ENCODE measurements at places on chromosomes 6 and 20. TPM values are rescaled to one million over a fixed set of nuclear protein-coding genes. Genes with fewer than 3 reads are reported as not detected.

DNA sequence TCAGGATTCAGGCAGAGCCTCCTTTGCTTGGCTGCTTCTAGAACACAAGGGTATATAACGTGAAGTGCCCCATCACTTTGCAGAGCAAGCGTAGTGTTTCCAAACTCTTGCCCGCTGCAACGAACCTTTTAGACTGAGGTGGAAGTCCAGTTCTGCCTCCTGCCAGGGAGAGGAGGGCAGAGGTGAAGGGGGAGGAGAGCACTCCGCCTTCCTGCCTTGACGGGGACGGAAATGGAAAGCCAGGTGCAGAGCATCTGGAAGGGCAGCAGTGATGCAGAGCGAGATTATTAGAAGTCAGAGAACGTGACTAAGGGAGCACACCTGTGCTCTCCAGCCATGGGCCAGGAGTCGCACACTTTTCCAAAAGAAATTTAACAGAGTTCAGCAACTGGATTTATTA lies 63.4 kb downstream of the RREB1 start:
- DNase-seq = no peak

The TOX2 gene
- total RNA-seq = 0.33 TPM

DNA sequence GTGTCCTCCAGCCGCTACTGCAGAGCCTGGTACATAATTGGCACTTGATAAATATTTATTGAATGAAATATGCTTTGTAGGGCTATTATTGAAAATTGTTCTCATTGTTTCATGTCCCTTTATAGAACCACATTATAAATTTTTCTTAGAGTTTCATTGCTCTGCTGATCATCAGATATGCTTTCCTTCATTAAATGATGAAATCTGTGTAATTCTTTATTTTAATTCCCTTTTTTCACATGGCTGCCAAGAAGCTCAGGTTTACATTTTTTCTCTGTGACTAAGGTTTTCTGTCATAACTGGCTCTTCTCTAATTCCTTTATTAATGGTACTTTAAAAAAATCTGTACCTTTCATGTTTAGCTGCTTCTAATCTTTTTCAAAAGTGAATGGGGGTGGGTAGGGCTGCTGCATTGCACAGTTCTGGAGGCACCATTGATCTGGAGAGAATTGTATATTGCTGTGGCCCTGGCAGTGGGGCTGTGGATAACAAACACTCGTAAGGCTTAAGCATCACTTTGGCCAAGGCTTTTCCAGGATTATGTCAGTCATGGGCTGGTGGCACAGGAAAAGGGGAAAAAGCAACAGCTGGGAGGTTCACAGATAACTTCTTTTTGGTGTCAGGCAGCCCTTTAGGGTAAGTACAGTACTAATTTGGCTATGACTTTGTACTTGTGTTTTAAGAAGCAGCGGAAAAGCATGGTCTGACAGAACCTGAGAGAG lies 43.8 kb downstream of the ARFGEF2 start:
- DNase-seq = no peak

DNA sequence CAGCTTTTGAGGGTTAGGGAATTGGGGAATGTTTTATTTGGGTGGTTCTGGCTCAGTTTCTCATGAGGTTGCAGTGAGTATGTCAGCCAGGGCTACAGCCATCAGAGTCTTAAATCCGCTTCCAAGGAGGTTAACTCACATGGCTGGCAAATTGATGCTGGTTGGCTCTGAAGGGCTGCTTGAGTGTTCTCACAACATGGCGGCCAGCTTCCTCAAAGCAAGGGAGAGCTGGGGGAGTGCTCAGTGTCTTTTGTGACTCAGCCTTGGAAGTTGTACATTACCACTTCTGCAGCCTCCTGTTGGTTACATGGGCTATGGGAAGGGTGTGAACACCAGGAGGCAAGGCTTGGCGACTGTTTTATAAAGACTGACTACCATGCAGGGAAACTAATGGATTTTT lies 17.8 kb upstream of the PPP1R3G start:
- no peak for DNase-seq

DNA sequence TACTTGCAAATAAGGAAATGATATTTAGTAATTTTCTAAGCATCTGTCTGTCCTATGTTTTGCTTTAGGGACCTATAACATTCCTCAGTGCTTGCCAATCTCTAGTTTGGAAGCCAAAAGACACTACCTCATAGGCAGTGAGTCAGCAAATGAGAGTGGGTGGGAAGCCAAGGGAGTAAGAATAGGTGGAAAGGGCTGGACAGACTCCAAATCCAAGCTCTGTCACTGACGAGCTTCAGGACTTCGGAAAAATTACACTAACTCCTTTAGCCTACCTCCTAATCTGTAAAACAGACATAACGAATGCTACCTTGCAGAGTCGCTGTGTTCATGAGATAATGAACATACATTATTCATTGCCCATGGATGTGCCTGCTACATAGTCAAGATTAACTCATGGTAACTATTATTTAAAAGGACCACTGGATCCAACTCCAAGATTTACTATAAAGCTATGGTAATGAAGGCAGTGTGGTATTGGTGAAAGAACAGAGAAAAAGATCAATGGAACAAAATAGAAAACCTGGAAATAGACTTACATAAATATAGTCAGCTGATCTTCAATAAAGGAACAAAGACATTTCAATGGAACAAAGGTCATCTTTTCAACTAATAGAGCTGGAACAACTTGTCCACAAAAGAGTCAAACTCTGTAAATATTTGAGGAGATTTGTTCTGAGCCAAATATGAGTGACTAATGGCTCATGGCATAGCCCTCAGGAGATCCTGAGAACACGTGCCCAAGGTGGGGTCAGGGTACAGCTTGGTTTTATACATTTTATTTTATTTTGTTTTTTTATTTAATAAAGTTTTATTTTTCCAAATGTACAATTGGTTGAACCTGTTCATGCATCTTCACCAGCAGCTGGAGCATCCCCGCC lies 64.1 kb downstream of the FAM50B start:
- no peak for DNase-seq

- DNase-seq = no peak
These were observed 100.5 kb downstream of the KIF13A start for GRCh38 chr6:17886891-17887290.

The C20orf96 gene
- 2.2 TPM for total RNA-seq

DNA sequence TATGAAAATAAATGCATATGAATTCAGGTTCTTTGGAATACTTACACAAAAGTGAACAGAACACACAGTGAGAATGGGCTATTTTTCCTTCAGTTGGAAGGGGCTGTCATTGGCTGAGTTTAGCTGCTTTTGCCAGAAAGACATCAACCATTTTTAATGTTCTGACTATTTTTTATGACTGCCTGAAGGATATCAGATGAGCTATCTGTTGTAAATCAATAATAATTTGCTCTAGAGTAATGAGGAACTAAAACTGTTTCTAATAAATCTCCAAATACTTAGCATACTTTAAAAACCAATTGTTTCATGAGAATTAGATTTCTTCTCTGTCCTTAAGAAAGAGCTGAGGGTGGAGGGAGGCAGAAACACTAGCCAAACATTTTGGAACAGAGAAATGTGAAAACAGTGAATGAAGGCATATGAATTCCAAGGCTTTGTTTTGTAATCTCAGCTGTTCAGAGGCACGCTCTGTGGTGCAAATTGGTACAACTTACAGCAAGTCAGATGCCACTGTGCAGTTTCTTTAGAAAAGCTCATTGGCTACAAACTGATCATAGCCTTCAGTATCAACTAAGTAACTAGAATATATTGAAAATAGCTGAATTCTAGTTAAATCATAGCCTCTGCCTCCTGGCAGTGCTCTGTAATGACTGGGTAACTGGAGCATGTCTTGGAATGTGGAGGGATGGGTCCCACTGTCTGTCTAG lies 228.9 kb upstream of the JAG1 start:
- DNase-seq = no peak

- no peak for DNase-seq
These were observed 3.5 kb downstream of the TENT5A start for GRCh38 chr6:81748994-81749393.

DNA sequence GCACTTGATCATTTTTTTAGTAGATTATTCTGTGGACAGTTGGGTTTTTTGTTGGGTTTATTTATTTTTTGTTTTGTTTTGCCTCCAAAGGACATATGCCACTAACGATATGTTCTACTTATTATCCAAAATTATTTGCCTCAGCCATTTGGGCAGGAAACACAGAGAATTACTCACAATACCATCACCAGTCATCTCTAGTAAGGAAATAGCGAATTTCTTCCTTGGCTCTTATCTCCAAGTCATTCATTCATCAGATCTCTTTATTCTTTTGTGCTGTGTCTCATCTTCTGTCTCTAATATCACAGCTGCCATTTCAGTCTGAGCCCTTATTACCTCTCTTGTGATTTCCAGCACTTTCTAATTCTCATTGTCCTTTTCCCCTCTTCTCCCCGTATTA lies 130.4 kb upstream of the SMLR1 start:
- no peak for DNase-seq

The GTPBP2 gene
- 21.8 TPM for total RNA-seq

DNA sequence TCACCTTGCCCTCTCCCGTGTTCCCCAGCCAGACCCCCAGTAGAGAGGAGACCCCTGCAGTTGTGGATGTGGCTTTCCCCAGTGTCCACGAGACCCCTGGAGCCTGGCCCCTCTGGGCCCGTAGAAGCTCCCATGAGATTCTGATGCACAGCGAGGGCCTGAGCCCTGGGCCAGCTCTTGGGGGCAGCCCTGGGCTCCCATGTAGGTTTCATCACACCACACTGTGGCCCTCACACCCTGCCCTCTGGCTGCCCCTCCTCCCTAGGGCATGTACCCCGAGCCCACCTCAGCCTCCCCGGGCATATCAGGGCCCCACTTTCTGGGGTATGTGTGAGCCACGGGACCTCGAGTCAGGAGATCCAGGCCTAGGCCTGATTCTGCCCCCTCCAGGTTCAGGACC lies 7.0 kb upstream of the CHRNA4 start:
- no peak for DNase-seq

The WFDC12 gene
- total RNA-seq = not detected

DNA sequence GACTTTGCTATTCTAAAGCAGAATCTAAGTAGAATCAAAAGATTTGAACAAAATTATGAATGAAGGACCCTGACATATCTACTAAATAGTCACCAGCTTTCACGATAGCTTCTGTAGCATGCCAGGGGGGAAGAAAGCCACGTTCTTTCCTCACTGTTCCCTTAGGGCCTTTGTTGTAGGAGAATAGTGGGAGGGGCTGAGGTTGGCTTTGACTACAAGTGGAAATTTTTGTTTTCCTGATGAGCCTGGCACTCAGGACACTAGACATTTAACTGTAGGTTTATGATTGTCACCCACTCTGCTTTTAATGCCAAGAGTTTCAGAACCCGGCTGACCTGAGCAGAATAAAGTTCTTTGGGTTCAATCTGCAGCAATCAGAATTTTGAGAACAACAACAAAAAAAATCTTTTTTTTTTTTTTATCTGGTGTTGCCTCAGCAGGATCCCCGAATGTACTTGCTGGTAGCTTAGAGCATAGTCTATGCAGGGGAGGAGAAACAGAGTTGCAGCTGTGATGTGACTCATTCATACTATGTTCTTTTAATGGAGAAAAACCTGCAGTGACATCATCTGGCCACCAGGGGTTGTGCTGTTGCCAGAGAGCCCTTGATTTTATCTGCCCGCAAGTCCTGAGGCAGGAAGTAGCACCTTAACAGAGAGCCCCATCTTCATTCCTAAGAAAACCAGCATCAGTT lies 38.5 kb downstream of the TPD52L1 start:
- DNase-seq = no peak

The LAMP5 gene
- 0.09 TPM for total RNA-seq

The SNAP25 gene
- 2.7 TPM for total RNA-seq

The OPRL1 gene
- 0.79 TPM for total RNA-seq

DNA sequence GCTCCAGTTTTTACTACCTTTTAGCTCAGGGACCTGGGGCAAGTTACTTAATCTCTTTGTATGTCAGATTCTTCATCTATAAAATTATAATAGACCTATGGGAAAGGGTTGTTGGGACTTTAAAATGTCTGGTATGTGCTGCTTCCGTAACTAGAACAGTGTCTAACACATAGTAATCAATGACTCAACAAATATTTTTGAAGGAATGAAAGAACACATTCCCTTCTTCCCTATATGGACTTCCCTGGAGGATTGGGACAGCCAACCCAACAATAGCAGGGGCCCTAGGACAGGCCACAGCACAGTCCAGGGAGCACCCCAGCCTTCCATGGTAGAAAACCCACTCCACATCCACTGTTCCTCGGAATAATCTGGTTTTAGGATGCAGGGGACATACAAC lies 50.7 kb upstream of the TPD52L1 start:
- DNase-seq = no peak

GRCh38 chr6:79028641-79029314 lies 49.3 kb downstream of the PHIP start:
- no peak for DNase-seq

- no peak for DNase-seq
These were observed 302.8 kb downstream of the THBS2 start for GRCh38 chr6:168950858-168951214.

GRCh38 chr6:139436200-139436956 lies 61.9 kb upstream of the CITED2 start:
- DNase-seq = no peak

The ASIP gene
- total RNA-seq = not detected

The NR2E1 gene
- not detected for total RNA-seq

DNA sequence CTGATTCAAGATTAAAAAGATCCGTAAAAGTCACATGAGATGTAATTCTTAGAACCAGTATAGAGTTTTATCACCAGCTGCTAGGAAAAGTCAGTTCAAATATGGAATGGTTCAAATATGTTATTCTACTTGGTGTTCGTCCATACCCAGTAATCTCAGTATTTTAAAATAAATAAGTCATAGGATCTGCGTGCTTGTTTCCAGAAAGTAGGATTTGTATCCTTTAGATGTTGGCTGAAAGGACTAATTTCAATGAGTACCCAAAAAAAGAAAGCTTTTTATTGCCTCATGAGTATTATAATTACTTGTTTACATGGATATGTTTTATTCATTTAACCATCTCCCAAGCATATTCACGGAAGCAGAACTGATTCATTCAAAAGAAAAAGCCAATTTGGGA lies 12.2 kb downstream of the TPD52L1 start:
- no peak for DNase-seq

The CRIP3 gene
- total RNA-seq = 1.6 TPM

The ABCC10 gene
- total RNA-seq = 5.3 TPM

The FRK gene
- total RNA-seq = 26.8 TPM

- no peak for DNase-seq
These were observed 29.8 kb upstream of the TBC1D20 start for GRCh38 chr20:492159-492558.

The ANGPT4 gene
- total RNA-seq = 0.08 TPM

The ZFP57 gene
- total RNA-seq = not detected
